ENCODE measurements at places on chromosomes 12 and 14. TPM values are rescaled to one million over a fixed set of nuclear protein-coding genes. Genes with fewer than 3 reads are reported as not detected.

The BEST3 gene
- total RNA-seq, result 0.25 TPM

The OTUB2 gene
- total RNA-seq, result 5.2 TPM

The CLEC6A gene
- total RNA-seq, result not detected

The NPFF gene
- total RNA-seq, result not detected

The CSRP2 gene
- 359 TPM for total RNA-seq

The IRAK3 gene
- 5.4 TPM for total RNA-seq

The SOCS4 gene
- 24.8 TPM for total RNA-seq

The TAS2R9 gene
- total RNA-seq, result 0.25 TPM

The HRK gene
- total RNA-seq, result 0.25 TPM

The HPD gene
- total RNA-seq, result not detected

The NEUROD4 gene
- 0.98 TPM for total RNA-seq

The STRN3 gene
- total RNA-seq, result 74.3 TPM

The C1R gene
- 4.4 TPM for total RNA-seq

The PRKAB1 gene
- total RNA-seq, result 14.0 TPM

The RFLNA gene
- total RNA-seq, result 7.6 TPM

The STAT6 gene
- 4.9 TPM for total RNA-seq

The C1QL4 gene
- total RNA-seq, result under 0.01 TPM

The CHGA gene
- total RNA-seq, result 30.2 TPM

The TAS2R30 gene
- 10.1 TPM for total RNA-seq

The CCDC88C gene
- 12.5 TPM for total RNA-seq

The FSCB gene
- not detected for total RNA-seq

The KRT80 gene
- under 0.01 TPM for total RNA-seq

The PTPN21 gene
- total RNA-seq, result 10.6 TPM

The KRT74 gene
- total RNA-seq, result not detected

The EFCAB11 gene
- 3.0 TPM for total RNA-seq

The EFS gene
- 11.1 TPM for total RNA-seq

The CCDC177 gene
- total RNA-seq, result 4.2 TPM

The GLIPR1L2 gene
- total RNA-seq, result 1.7 TPM

The SNX6 gene
- total RNA-seq, result 68.1 TPM

The MUCL1 gene
- not detected for total RNA-seq

The ACOT4 gene
- total RNA-seq, result 0.98 TPM

The NAV3 gene
- 224 TPM for total RNA-seq

The CIROP gene
- not detected for total RNA-seq

The CDCA3 gene
- total RNA-seq, result 2.7 TPM

The LHX5 gene
- total RNA-seq, result under 0.01 TPM

The ANO4 gene
- total RNA-seq, result 72.8 TPM

The AP1G2 gene
- total RNA-seq, result 10.6 TPM

The TRHDE gene
- 14.0 TPM for total RNA-seq

The AMN gene
- total RNA-seq, result 0.25 TPM

The KRT8 gene
- 0.25 TPM for total RNA-seq

The PLCZ1 gene
- 0.25 TPM for total RNA-seq

The MYF5 gene
- not detected for total RNA-seq

The HOXC5 gene
- total RNA-seq, result not detected

The PLEKHG7 gene
- not detected for total RNA-seq

The NRL gene
- 1.2 TPM for total RNA-seq

The KCNJ8 gene
- 4.2 TPM for total RNA-seq

The TMEM63C gene
- 11.1 TPM for total RNA-seq

The C12orf50 gene
- not detected for total RNA-seq

The TMPRSS12 gene
- total RNA-seq, result not detected

The PROX2 gene
- not detected for total RNA-seq

The RNU4-1 gene
- under 0.01 TPM for total RNA-seq

The NRIP2 gene
- 0.25 TPM for total RNA-seq

The KLRC1 gene
- total RNA-seq, result not detected

The SMOC1 gene
- total RNA-seq, result 22.6 TPM

The ST8SIA1 gene
- total RNA-seq, result 16.0 TPM
